Stimulated activated CD8-positive, alpha-beta memory T cell treated with anti-CD3 and anti-CD28 coated beads, Interleukin-4, amount 100 ng/mL, for 48 hours (primary cell): ENCODE measurements at places on chromosomes 7 and 10.

DNA sequence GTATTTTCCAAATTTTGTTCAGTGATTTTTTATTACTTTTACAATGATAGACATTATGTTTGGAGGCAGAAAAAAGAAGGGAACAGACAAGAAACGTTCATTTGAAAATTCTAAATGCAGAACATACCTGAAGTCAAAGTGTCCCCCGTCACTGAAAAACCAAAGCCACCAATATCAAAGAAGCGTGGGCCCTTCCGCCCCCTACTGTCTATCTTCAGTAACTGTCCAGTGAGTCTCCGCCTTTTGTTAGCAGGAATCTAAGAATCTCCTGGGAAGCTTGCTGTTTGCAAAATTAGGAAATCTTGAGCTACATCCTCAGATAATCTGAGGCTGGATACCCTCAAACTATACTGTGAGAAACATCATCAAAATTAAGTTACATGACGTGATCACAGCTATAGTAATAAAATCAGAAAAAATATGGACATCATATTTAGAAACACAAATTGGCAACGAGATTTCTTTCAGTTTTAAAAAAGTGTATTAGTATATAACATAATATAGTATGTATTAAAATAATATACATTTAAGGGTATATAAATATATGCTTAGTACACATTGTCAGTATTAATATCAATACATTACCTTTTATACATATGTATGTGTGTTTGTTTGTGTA is 169.3 kb upstream of the AKR1E2 start:
- peak; percentile 44 for DNase-seq

DNA sequence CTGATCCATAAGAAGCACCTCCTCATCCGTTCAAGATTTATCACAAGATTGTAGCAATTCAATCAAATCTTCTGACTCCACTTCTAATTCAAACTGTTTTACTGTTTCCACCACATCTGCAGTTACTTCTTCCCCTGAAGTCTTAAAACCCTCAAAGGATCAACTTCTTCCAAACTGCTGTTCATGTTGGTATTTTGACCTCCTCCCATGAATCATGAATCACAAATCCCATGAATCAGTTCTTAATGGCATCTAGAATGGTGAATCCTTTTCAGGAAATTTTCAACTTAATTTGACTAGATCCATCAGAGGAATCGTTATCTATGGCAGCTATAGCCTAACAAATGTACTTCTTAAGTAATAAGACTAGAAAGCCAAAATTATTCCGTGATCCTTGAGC is 122.3 kb downstream of the IMMP2L start:
- no peak for DNase-seq

GRCh38 chr10:126352453-126352852 is 35.8 kb downstream of the ADAM12 start:
- DNase-seq: no peak

GRCh38 chr10:69261184-69261583 is 17.1 kb upstream of the HK1 start:
- DNase-seq: no peak

GRCh38 chr7:155459700-155460461 is 2.0 kb downstream of the EN2 start:
- DNase-seq: no peak

GRCh38 chr7:36775061-36775620 is 50.8 kb upstream of the AOAH start:
- no peak for DNase-seq

DNA sequence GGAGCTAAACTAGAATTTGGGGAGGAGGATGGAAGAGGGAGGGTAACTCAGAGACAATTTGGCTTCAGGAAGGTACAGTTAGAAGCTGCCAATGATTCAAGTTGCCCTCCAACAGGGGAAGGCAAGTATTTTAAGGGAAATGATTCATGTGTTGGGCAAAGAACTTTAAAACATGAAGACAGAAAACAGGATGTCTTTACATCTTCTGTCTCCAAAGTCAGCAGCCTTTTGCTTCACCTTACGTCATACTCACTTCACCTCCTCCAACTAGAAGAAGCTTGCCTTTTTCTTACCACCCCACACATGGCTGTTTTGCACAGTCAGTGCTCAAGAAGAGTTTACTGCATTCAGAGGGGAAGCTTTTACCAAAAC is 36.1 kb downstream of the PPP1R3C start:
- no peak for DNase-seq

GRCh38 chr10:93352638-93353383 is 129.3 kb downstream of the MYOF start:
- no peak for DNase-seq

GRCh38 chr7:135192914-135193536 is 18.3 kb downstream of the WDR91 start:
- DNase-seq: no peak

DNA sequence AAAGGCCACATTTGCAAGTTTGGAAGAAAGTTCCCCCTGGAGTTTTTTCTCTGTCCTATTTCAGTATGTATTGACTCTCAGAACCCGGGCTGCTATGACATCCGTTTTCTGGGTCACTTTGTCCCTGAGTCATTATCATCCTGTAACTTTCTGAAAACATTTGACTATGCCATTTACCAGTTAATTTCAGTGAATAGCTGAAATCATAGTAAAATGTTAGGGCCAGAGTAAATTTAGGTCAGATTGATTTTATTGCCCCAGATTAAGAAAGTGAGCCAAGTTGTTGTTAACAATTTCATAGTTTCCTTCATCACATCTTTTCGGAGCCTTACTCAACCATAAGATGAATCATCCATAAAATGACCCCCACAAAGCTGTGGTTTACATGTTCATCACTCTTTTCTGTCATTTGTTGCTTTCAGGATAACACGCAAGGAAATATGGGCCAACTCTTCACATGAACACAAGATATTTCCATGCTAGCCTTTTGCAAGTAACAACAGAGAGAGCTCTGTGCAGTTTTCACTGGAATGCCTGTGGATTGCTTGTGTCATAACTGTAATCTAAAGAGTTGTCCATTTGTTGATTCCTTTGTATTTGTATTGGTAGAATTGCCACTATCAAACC is 3.9 kb upstream of the MACC1 start:
- no peak for DNase-seq

GRCh38 chr7:155361947-155362346 is 64.3 kb downstream of the INSIG1 start:
- no peak for DNase-seq

DNA sequence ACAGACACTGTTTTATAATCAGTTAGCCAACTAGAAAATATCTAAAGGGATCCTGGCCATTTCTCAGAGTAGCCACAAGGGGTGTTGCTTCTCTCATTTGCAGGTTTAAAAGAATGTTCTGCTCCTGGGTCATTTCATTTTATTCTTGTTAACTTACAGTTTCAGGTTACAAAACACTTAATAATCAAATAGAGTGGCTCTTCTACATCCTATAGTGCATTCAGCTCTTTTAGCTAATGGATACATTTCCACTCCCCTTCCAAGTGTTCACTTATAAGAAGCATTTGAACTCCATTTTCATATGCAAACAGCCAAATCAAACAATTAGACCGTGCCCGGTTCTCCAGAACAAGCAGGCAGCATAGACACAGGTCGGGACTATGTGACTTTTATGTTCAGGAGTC is 117.5 kb downstream of the TRIL start:
- DNase-seq: no peak

DNA sequence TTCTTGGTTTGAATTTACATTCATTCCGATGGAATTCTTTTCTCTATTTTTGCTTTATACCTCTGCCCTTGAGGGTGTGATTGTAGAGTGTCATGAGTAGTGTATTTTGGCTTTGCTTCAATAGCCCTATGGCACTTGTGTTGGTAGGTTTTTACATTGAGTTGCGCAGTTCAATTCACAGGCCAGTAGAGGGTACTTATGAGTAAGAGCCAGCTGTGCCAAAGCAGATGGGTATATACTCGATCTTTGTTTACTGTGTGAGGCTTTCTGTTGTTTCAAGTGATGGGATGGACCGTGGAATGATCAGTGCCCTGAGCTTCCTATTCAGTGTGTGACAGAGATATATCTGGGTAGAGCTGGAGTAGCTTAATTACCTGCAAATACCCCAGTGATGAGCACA is 4.3 kb upstream of the AKR1C3 start:
- no peak for DNase-seq

GRCh38 chr10:31708046-31708445 is 220.6 kb downstream of the ARHGAP12 start:
- DNase-seq: no peak

GRCh38 chr7:44891791-44892190 is 6.5 kb upstream of the PURB start:
- DNase-seq: no peak

GRCh38 chr10:10865913-10866312 is 151.8 kb upstream of the CELF2 start:
- DNase-seq: no peak

GRCh38 chr10:110398419-110399105 is 93.8 kb upstream of the SMNDC1 start:
- no peak for DNase-seq

GRCh38 chr10:127017541-127018297 is 112.5 kb downstream of the DOCK1 start:
- no peak for DNase-seq

- no peak for DNase-seq
Measured at GRCh38 chr7:30533886-30534285, 29.3 kb upstream of the GGCT start.

DNA sequence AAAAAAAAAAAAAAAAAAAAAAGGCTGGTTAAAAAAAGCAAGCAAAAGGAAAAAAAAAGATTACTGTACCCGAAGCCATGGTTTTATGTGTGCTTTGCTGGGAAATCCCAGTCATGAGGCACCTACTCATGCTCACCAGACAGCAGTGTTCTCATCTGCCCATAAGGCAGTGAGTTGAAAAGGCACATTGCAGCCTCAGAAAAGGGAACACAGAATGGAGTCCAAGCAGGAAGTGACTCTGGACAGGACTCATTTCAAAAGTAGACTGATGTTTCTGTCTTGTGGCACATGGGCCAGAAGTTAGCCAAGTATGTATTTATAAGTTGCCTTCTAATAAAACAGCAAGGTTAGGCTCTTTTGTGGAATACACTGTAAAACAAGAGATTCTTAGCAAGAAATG is 40.2 kb downstream of the PDSS1 start:
- peak; percentile 42 for DNase-seq

DNA sequence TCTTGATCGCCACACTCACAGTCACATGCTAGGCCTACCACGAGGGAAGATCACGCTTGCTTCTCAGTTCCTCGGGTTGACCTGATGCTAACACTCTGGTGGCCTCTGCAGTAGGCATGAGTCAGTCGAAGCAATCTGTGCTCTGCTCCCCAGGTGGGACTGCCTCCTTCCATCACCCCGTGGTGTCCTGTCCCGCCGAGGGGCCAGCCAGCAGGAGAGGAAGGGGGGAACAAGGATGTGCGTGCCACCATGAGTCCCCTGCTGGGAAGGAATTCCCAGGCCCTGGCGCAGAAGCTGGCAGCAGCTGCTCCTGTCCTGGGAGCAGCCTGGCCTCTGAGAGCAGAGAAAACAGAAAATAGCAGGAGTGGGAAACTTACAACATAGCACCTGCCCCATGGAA is 695.0 kb upstream of the NRP1 start:
- no peak for DNase-seq

GRCh38 chr7:30142710-30143109 is 7.9 kb downstream of the MTURN start:
- no peak for DNase-seq

DNA sequence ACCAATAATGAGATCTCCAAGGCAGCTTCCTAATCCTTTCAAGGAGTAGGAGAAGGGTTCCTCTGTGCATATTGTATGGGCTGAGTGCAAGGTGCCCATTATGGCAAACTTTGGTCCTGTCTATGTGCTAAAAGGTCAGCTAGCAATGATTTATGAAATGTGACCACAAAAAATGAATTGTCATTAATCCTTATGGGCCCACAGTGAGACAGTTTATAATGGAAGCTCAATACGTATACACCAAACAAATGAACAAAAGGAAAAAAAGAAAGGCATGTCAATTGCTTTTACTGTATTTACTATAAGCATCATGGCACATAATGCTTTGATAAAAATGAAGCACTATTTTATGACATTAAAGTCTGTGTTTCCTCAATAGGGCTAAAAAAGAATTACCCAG is 54.5 kb downstream of the ELAPOR2 start:
- DNase-seq: no peak

DNA sequence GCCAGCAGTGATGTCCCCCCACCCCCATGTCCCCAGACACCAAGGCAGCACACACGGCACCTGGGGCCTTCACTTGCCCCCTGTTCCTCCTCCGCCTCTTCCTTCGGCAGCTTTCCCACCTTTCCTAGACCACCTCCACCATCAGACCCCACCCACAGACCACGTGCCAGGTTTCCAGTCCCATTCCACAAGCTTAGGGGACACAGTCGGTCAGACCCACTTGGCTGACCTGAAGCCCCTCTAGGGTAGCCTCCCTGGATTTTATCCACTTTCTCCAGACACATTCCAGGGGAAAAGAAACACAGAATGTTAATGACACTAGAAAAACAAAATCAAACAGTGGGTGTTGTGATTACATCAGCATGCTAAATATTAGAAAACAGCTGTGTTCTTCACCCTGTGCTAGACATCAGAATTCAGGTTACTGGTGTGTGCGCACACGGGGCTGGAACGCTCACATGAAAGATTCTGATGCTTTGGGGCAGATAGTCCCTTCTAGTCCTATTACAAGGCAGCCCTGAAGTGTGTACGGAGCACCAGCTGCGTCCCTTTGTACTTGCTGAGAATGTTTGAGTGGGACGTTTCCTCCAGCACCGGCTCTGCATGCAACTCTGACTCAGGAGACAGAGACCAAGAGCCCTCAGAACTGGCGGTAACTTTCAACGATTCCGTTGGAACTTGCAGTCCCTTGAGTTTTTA is 75.5 kb upstream of the PPP2R2D start:
- DNase-seq: no peak

DNA sequence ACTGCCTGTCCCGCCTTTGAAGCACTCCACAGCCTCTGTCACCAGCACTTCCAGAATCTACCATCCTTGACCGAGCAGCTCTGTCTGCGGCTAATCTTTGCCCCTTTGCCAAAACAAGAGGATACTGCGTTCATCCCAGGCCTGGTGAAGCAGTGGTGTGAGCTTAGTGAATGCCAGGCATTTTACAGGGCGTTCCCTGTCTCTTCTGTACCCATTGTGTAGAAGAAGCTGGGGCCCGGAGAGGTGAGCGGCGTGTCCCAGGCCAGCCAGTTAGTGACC is 61.2 kb downstream of the C10orf105 start:
- no peak for DNase-seq

DNA sequence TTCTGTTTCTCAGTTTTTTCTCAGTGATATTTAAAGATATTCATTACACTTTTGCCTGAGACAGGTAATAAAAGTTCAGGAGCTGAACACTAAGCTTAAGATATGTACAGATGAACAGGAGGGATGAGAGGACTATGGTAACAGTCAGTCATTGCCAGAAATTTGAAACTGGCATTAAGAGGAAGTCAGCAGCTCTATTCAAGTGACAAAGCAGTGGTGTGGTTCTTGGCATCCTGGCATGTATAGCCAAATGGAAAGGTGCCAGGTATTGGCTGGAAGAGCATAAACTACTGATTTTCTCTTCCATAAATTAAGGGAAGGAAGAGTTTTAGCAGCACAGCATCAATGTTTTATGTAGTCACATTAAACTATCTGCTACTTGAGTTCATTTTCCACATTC is 22.7 kb downstream of the HOXA1 start:
- DNase-seq: no peak

GRCh38 chr7:83040484-83040883 is 122.2 kb downstream of the PCLO start:
- no peak for DNase-seq
